Stomach (tissue), 19 donors: ENCODE measurements at places on chromosomes 11 and 22. TPM values are rescaled to one million over a fixed set of nuclear protein-coding genes. Genes with fewer than 3 reads are reported as not detected.

Gene TPH1
- polyA plus RNA-seq = 0.75 TPM

Gene SLC22A6
- polyA plus RNA-seq = not detected

Gene CXCR5
- polyA plus RNA-seq = 0.12 TPM

GRCh38 chr22:41229730-41230400 lies 10.9 kb downstream of the CHADL start:
- DNase-seq = no peak

GRCh38 chr11:2665526-2666400 lies 34.0 kb downstream of the KCNQ1OT1 start:
- peak; percentile 16 for DNase-seq

GRCh38 chr11:18248561-18248960 lies at the start of gene SAA2:
SAA2 (minus strand) TSS chr11:18248668; CDS start chr11:18248011, 657 bp downstream.
- no peak for DNase-seq

DNA sequence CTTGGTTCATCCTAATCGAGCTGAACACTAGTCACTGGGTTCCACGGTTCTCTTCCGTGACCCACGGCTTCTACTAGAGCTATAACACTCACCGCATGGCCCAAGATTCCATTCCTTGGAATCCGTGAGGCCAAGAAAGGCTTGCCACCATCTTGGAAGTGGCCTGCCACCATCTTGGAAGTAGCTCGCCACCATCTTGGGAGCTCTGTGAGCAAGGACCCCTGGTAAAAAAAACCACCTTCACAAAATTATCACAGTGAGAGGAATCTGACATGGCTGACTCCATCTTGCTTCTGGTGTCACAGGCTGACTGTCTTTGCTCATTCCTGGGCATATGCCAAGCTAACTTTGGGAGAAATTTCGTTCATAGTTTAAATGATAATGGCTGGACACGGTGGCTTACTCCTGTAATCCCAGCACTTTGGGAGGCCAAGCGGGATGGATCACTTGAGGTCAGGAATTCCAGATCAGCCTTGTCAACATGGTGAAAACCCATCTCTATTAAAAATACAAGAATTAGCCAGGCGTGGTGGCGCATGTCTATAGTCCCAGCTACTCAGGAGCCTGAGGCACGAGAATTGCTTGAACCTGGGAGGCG lies 18.9 kb upstream of the KCTD14 start:
- no peak for DNase-seq

DNA sequence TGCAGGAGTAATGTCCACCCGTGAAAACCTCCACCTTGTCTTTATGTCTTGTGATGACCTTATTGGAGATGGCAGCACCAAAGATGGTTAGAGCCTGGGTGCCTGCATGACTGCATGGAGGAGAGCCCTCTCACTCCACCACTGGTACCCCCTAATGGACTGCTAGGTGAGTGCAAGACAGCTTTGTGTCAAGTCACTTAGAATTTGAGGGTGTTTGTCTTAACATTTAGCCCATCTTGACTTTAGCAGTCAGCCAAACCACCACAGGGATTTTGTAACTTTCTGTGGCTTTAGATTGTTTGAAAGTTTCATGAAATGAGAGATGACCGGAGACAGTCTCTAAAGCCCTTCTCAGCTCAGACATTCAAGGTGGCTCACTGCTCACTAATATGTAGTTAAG lies 232.9 kb upstream of the NCAM1 start:
- no peak for DNase-seq
